Hematopoietic multipotent progenitor cell (in vitro differentiated cells): ENCODE measurements at places on chromosomes 2 and 18. TPM values are rescaled to one million over a fixed set of nuclear protein-coding genes. Genes with fewer than 3 reads are reported as not detected.

Gene B3GNT7
- 2.7 TPM for total RNA-seq

GRCh38 chr18:54824761-54825160, 3.5 kb upstream of the RAB27B start:
- DNase-seq, result no peak

GRCh38 chr2:149394864-149395263, 64.5 kb downstream of the LYPD6 start:
- DNase-seq, result no peak

Gene HS1BP3
- 18.0 TPM for total RNA-seq

- DNase-seq, result no peak
These were observed 224.1 kb upstream of the PXDN start for GRCh38 chr2:1968209-1968987.
